ENCODE measurements at places on chromosomes 11 and 22.

GRCh38 chr11:68312780-68313573 is 586 bp downstream of the LRP5 start:
- no peak for DNase-seq

DNA sequence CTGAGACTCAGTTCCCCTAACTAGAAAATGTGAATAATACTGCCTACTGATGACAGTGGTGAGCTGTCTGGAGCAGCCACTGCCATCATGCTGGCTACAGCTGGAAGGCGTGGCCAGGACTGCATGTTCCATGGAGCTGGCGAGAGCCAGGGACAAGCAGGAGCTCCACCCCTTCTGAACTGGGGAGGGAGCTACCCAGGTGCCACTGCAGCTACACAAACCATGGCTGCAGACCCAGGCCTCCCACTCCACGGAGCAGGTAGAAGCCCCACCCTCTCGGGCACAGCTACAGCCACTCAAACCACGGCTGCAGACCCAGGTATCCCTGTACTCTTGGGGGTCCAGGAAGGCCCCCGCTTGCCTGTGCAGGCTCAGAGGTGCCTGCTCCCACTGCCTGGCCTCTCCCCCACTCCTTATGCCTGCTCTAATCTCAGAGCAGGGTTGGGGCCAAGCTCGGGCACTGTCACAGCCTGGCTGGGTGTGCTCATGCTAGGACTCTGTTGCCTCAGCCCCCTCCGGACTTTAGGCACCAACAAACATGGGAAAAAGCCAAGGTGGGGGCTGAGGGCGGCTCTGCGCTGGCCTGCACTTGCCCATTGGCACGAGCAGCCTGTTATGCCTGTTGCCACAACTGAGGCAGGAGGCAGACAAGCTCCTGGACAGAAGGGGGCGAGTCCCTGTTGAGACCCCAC is 51.7 kb downstream of the RAB30 start:
- no peak for DNase-seq

DNA sequence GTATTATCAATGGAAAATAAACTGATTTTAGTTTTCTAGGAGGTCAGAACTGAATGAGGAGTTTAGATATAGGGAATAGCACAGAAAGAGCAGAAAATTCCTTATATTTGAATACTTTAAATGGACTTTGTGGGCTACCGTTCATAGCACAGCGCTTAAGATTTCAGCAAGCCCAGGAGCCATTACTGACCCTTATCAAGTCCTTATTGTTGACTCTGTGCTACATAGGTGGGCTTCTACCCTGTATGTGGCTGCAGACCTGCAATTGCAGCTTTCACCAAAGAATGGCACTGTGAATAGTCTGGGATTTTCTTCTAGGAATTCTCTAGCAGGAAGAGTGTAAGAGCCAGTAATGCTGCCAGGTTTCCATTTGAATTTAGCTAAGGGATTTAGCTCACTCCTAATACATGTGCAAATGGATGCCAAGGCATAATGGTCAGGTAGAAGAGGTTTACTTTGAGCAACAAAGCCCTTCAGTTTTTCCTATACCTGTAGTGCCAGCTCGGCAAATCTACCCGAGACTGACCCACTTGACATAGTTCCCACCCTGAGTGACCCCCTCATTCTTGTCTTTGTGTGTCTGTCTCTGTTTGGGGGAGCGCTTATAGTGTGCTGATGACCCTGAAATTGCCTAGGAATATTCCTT is 42.5 kb upstream of the DLAT start:
- no peak for DNase-seq

GRCh38 chr11:106683435-106683834 is 334.8 kb downstream of the GUCY1A2 start:
- no peak for DNase-seq

DNA sequence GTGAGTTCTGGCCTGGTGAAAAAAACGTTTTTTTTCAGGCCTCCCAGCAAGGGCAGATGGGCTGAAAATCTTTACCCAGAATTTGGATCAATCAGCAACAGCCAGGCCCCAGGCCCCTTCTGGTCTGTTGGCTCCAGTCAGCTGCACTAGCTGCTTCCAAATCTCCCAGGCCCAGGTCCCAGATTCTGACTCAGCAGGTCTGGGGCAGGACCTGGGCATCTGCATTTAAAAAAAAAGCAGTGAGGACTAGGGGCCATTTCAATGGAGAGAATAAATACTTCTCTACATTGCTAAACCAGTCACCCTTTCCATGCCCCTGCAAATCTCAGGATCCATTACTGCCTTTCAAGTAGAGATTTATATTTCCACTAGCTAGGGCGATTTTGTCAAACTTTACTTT is 4.3 kb downstream of the SLC15A3 start:
- DNase-seq: no peak

DNA sequence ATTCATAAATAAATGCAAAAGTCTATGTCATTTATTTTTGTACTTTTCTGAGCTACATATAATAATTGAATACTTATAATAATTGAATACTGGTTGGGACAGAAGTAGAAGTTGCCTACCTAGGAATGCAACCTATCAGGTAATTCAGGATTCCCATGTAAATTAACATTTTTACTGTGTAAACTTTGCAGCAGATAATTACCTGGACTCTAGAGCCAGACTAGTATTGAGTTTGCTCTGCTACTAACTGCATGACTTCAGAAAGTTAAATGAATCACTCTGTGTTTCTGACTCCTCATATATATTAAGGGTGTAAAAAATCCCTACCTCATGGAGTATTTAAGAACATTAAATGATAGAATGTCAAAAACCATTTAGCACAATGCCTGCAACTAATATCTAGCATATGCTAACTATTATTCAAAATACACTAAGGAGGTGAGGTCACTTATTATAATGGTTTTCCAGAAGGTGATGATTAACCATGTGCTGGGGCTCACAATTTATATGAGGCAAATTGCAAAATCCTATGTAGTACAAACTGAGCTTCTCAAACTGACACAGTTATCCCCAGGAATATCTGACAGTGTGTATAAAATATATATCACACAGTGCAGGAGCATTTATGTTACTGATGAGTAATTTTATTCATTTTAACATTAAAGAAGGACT is 138.1 kb upstream of the ANO3 start:
- DNase-seq: no peak

- DNase-seq: no peak
Measured at GRCh38 chr11:102357116-102357515, 10.1 kb downstream of the BIRC2 start.

- no peak for DNase-seq
Measured at GRCh38 chr11:14340721-14341120, 18.3 kb downstream of the RRAS2 start.

GRCh38 chr11:94400050-94400449 is 1.2 kb downstream of the GPR83 start:
- DNase-seq: no peak

- DNase-seq: no peak
Measured at GRCh38 chr11:91173701-91174100, 950.9 kb upstream of the CHORDC1 start.

GRCh38 chr11:47154616-47155570 is 21.8 kb downstream of the ARFGAP2 start:
- no peak for DNase-seq

GRCh38 chr11:19672586-19673206 is 39.9 kb upstream of the NAV2 start:
- DNase-seq: no peak

DNA sequence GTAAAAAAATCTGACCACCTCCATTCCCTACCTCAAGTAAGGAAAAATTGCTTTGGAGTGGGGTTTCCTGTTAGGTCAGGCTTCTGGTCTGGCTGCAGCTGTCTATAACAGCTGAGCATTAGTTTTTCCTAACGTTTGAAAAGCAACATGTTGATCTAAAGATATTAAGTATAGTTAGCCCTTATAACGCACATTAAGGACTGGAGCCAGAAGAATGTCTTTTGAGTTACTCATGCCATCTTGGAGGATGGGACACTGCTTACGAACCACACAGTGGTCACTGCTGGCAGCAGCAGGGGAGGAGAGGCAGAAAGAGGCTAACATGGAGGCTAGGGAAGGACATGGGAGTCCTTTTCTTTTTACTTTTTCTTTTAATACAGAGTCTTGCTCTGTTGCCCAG is 44.1 kb upstream of the GDPD4 start:
- no peak for DNase-seq

DNA sequence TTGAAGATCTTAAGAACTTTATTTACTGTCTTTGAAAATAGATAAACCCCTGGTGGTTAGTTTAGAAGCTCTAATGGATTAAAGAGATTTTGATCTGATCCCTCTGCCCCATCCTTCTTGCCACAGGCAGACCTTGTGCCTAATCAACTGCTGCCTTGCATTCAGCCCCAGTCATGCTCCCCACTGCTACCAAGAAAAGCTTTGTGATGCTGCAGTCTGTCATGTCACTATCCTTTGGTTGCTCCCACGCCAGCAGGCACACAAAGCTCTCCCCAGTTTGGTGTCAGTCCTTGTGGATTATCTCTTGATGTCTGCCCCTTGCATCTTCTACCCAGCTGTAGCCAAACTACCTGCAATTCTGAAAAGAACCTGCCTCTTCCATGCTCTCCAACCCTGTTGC is 112.2 kb downstream of the MTNR1B start:
- DNase-seq: no peak

DNA sequence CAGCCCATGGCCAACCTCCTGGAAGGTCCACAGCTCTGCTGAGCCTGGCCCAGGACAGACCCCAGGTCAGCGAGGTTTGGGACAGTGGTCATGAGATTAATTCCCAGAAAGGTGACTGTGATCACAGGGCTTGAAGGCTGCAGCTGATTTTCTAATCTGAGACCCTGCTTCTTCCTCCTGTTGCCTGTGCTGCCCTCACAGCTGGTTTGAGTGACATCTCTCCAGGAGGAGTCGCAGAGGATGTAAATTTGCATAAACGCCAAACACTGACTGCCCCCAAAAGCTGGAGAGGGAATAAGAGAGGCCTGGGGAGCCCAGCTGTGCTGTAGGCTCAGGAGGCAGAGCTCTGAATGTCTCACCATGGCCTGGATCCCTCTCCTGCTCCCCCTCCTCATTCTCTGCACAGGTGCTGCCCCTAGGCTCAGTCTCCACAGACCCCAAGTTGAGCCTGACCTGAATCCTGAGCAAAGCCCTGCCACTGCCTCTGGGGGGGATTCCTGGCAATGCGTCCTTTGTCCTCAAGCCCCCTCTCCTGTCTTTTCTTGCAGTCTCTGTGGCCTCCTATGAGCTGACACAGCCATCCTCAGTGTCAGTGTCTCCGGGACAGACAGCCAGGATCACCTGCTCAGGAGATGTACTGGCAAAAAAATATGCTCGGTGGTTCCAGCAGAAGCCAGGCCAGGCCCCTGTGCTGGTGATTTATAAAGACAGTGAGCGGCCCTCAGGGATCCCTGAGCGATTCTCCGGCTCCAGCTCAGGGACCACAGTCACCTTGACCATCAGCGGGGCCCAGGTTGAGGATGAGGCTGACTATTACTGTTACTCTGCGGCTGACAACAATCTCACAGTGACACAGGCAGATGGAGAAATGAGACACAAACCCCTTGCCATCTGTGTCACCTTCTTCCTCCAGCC is 23.8 kb downstream of the GGTLC2 start:
- DNase-seq: no peak

DNA sequence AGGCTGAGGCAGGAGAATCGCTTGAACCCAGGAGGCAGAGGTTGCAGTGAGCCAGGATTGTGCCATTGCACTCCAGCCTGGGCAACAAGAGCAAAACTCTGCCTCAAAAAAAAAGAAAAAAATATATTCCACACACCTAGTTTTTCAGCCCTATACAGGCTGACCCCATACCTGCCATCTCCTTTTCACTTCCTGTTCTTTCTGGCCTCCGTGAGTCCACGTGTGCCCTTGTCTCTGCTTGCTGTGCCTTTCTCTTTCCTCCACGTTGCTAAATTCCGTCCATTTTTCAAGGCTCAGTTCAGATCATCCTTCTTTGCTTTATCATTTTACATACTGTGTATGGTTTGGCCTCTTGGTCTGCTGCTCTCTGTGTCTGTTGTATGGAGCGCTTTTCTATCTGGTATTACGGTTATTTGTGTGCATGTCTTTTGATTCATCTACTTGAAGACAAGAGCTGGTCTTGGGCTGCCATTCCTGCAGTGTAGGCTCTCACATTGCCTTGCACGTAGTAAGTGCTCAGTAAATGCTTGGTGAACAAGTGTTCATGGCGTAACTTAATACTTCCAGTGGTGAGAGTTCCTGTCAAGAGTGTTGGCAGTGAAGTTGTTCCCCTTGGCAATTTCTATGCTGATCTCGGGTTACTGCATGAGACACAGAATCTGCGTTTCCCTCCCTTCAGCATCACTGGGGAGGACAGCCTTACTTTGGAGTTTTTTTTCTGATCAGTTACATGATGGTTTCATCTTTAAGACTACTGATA is 57.5 kb downstream of the PTPRJ start:
- no peak for DNase-seq

GRCh38 chr11:124761301-124762104 is 587 bp downstream of the ESAM start:
- no peak for DNase-seq

DNA sequence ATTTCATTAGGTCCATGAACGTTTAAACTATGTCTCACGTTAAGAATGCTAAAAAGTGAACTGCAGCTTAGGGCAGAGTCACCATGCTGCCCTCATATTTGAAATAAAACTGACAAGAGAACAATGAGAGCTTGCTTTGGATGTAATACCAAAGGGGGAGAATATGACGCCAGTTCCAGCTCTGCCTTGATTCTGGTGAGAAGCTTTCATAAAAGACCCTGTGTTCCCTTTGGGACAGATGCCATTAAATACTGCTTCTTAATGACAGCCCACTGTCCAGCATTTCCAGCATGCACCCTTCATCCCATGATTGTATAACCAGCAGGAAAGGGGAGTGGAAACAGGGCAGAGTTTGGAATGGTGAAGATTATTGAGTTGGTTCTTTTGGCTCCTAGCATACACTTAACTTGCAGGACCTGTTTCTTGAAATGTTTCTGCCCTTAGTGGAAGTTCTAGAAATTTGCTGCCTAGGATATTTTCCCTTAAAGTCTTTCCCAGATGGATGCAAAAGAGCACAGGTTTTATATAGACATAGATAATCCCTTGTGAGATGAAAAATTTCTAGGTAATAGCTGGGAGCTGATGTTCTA is 139.3 kb upstream of the LDLRAD3 start:
- no peak for DNase-seq

- DNase-seq: no peak
Measured at GRCh38 chr22:35785181-35785923, 67.7 kb downstream of the APOL5 start.

GRCh38 chr22:19821523-19822300 is 33.0 kb downstream of the GNB1L start:
- DNase-seq: no peak

DNA sequence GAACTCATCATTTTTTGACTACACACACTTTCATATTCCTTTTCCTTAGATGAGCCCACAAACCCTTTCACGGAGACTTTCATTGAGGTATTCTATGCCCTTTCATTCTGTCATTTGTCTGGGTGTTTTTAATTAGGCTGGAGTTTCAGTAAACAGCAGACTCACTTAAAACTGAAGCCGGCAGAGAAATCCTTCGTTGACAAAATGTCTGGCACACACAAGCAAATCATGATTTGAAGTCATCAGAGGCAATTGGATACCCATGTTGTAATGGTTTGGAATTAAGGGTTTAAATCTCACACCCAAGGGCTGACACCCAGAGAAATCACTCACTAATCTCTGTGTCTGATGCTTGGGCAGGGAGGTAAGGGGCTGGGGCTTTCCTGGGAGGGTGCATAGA is 127.1 kb downstream of the EHF start:
- no peak for DNase-seq
